ENCODE measurements at places on chromosomes 12 and 14.
A peak's percentile ranks its signal among the peaks of the same experiment; 100 is the strongest.

DNA sequence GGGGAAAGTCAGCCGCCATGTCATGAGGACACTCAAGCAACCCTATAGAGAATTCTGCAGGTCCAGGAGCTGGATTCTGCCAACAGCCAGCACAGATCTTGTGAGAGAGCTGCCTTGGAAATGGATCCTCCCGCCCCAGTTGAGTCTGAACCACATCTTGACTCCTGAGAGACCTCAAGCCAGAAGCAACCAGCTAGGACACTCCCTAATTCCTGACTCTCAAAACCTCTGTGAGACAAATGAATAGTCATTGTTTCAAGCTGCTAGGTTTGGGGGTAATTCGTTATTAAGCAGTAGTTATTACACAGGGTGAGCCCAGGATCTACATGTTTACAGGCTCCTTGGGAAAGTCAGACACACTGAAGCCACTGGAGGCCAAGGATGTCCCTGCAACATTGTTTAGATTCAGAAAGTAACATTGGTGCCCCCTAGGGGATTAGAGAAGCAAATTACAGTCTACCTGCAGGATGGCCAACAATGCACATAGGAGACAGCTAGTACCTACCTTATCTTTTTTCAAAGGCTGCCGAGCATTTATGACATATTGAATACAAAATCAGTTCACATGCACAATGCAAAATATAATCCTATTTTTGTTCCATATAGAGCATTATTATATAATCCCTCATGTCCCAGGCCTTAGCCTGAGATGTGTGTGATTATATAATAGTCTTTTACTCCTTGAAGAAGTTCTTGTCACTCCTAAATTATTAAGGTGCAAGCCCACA lies 57.9 kb upstream of the FICD start:
- peak; percentile 53 for DNase-seq

DNA sequence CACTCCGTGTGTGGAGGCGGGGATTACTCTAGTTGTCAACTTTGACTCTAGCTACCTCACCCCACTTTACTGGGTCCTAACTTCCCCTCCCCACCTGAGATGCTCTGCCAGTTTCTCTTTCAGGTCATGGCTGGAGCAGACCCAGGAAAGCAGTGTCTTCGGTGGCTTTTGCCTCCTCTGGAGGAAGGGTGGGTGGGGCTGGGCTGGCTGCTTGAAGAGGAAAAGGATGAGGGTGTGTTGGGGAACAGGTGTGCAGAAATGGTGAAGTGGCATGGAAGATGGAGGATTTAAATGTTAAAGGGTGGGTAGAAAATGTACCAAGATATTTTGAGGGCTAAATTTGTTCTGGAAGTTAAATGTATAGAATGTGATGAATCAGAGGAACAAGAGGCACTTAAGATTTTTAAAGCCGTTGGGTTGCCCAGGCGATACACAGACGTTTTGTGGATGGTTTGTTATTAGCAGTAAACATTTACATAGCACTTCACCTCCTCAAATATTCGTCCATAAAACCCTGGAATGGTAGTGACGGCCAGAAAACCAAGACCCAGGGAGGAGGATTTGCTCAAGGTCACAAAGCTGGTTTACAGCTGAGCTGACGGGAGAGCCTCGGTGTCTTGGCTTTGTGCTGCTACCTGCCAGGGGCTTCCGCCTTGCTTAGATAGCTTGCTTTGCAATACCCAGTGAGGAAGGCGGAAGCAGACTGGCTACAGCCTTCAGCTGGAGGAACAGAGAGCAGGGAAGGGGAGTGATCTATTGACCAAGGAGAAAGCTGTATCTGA lies 72.2 kb upstream of the PRMT8 start:
- no peak for DNase-seq

- DNase-seq = no peak
Observed at GRCh38 chr14:104087981-104088850, 2.7 kb downstream of the ASPG start.

- DNase-seq = no peak
Observed at GRCh38 chr14:95269493-95269892, 50.2 kb downstream of the CLMN start.

All from hepatic stellate cell (primary cell).